ENCODE measurements at places on chromosomes 7 and 10. TPM values are rescaled to one million over a fixed set of nuclear protein-coding genes. Genes with fewer than 3 reads are reported as not detected.

Gene NPFFR1
- not detected for total RNA-seq

Gene IGF2BP3
- 0.45 TPM for total RNA-seq

Gene HTRA1
- total RNA-seq = 108 TPM

- DNase-seq = no peak
Measured at GRCh38 chr7:10789170-10789569, 184.5 kb upstream of the PHF14 start.

GRCh38 chr7:4631380-4632179, 50.5 kb upstream of the FOXK1 start:
- DNase-seq = peak; percentile 95

GRCh38 chr7:84187087-84187805, 7.3 kb downstream of the SEMA3A start:
- no peak for DNase-seq

DNA sequence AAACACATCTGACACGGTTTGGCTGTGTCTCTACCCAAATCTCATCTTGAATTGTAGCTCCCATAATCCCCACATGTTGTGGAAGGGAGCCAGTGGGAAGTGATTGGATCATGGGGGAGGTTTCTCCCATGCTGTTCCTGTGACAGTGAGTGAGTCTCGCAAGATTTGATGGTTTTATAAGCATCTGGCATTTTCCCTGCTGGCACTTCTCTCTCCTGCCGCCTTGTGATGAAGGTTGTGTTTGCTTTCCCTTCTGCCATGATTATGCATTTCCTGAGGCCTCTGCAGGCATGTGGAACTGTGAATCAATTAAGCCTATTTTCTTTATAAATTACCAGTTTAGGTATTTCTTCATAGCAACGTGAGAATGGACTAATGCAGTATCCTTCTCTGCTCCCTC, 5.9 kb upstream of the HTR5A start:
- no peak for DNase-seq

DNA sequence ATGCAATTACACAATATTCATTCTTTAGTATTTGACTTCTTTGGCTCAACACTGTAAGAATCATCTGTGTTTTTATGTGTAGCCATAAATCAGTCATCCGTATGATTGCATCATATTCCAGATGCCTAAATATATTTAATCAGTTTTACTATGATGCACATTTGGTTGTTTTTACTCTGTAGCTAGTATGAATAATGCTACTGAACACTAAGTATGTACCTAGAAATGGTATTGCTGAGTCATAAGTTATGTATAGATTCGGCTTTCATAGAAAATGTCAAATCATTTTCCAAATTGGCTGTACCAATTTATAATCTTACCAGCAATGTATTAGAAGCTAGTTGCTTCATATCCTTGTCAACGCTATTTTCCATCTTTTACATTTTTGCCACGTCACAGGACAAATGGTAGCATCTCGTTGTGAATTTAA, 197.3 kb upstream of the PLXNA4 start:
- DNase-seq = no peak

Gene SPDYE2B
- not detected for total RNA-seq

- no peak for DNase-seq
Measured at GRCh38 chr7:43546231-43546630, 36.7 kb upstream of the STK17A start.

DNA sequence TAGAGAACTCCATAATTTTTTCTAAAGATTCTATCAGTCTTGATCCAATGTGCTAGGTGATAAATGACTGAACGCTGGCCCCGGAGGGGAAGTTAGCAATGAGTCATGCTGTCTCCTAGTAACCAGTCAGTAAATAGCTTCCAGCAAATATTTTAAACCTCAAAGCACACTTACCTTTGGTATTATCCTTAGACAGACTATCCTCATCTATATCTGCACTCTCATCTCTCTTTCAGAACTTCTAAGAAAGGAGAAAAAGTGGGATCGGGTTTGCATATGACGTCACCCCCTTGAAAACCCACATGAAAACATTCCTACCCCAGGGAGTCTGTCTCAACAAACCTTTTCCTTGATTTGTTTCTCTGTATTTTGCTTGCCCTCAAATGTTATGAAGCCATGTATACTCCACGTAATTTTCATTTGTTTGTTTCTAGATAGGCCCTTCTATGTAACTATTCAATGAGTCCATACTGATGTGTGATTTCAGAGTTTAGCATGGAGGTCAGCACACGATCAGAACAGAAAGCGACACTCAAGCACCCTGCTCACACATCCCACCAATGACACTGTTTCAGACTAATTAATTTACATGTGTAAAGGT, 174.9 kb upstream of the NRP1 start:
- DNase-seq = peak; percentile 17

DNA sequence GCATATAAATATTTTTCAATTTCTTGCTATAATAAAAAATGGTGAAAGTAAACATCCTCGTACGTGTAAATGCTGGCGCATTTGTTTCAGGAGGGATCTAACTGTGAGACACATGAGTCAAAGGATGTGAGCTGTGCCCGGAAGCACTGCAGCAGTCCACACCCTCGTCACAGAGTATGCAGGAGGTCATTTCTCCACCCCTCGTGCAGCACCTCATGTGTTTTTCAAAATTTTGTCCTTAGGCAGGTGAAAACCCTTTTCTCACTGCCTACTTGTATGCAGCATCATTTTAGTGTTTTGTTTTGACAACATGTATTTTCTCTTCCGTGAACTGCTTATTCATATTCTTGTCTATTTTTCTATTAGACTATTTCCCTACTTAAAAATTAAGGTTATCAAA, 162.7 kb downstream of the AVL9 start:
- no peak for DNase-seq

Measured in esophagus muscularis mucosa (tissue), 4 donors.